ENCODE measurements at places on chromosomes 16 and 17. TPM values are rescaled to one million over a fixed set of nuclear protein-coding genes. Genes with fewer than 3 reads are reported as not detected.

- no peak for DNase-seq
These were observed 15.2 kb downstream of the CNGB1 start for GRCh38 chr16:57955572-57956188.

Gene MT1G
- total RNA-seq, result not detected

- no peak for DNase-seq
These were observed 23.6 kb downstream of the RAB11FIP4 start for GRCh38 chr17:31415004-31415454.

Gene KCNH6
- total RNA-seq, result not detected

- no peak for DNase-seq
These were observed 18.9 kb upstream of the PDK2 start for GRCh38 chr17:50076221-50076590.

Gene CDRT15L2
- total RNA-seq, result 5.5 TPM

GRCh38 chr16:89391-90302 lies 11.6 kb downstream of the MPG start:
- no peak for DNase-seq

Gene TOP3A
- 16.1 TPM for total RNA-seq

DNA sequence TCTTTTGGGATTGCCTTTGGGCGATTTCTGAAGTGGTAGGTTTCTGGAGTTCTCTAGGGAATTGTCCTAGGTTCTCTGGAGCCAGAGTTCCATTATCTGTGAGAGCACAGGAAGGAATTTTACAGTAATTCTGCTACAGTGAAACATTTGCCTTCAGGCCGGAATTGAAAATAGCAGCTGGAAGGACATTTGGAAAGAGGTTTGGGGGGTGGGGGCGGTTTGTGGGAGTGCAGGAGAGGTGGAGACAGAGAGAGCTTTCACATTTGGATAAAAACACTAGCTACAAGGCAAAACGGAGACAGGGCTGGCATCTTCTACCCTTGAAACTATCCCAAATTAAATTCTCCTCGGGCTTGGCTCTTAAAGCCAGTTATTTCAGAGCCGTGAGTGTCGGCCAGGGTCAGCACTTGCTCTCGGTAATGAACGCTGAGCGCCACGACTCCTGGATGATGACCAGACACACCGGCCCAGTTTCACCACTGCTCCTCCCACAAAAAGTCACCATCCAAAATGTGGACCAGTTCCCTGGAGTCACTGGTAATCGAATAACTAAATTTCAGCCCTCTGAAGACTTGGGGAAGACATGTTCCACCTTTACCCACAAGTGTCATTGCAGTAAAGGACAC lies 67.7 kb upstream of the TANC2 start:
- DNase-seq, result peak; percentile 7

GRCh38 chr16:69325784-69326171 lies 4.6 kb downstream of the PDF start:
- DNase-seq, result no peak

Gene SEPTIN1
- 8.9 TPM for total RNA-seq

DNA sequence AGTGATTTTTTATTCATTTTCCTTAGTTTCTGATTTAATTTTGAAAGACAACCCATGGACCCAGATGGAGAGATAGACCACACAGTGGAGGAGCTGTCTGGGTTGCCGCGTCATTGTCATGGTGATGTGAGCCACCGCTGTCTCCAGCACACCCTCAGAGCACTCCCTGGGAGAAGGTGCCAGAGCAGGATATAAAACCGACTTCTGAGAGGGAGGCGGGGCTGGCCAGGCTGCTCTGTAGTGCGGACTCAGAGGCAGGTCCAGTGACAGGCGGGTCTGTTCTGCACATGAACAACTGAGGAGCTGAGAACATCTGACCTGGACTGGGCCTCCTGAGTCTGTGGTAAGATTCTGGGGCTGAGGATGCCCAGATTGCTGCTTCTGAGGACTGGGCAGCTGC lies 216.3 kb upstream of the NLRP1 start:
- DNase-seq, result no peak

- no peak for DNase-seq
These were observed 5.2 kb upstream of the HOXB13 start for GRCh38 chr17:48733632-48734328.

Gene DBNDD1
- total RNA-seq, result 0.72 TPM

Gene EVPLL
- total RNA-seq, result 0.24 TPM

GRCh38 chr16:25291580-25291979 lies 33.9 kb upstream of the ZKSCAN2 start:
- no peak for DNase-seq

Gene TPSG1
- not detected for total RNA-seq

GRCh38 chr17:42315402-42316156 lies 27.3 kb downstream of the STAT5A start:
- no peak for DNase-seq

DNA sequence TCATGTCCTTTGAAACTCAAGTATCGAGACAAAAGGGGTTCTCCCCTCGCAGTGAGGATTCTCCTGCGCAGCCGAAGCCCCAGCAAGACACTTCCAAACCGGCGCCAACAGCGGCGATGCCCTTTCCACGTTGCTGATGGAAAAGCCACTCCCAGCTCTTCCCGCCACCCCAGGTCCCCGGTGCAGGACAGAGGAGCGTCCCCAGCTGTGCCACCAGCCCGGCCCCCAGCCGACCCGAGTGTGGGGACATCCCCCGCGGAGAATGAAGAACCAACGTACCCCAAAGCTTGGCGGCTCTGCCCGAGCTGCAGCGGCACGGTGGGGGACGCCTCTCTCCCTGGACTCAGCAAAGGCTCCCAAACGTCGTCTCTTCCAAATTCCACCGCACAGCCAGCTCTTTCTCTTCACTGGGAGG lies 573 bp downstream of the CHST6 start:
- no peak for DNase-seq

DNA sequence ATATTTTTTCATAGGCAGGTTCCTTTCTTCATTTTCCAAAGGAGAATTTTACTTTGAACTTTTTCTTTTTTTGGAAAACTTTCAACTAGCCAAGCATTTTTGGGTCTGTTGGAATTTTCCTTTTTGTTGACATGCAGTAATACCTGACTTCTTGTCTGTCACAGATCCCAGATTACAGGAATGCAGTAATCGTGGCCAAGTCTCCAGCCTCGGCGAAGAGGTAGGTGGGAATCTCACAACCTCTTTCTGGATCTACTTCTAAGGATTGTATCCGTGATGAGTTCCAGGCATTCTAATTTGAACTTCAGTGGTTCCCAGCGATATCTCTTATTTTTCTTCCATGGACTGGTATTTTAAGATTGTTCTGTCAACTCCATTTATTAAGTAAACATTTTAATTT lies 31.7 kb downstream of the PRPSAP2 start:
- no peak for DNase-seq

DNA sequence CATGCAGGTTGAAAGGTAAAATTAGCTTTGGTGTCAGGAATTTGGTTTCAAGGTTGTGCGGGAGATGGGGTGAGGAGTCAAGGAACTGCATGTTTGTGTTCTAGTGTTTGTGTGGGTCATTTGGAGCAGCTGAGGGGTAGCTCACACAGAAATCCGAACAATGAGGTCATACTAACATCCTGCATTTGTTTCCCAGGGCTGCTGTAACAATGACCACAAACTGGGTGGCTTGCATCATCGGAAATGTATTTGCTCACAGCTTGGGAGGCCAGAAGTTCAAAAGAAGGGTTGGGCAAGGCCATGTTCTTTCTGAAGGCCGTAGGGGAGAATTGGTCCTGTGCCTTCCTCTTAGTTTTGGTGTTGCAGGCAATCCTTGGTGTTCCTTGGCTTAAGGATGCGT lies 287.4 kb downstream of the HAPSTR1 start:
- DNase-seq, result peak; percentile 22

Gene TMEM106A
- 6.7 TPM for total RNA-seq

Gene KRTAP4-1
- total RNA-seq, result 1.9 TPM

DNA sequence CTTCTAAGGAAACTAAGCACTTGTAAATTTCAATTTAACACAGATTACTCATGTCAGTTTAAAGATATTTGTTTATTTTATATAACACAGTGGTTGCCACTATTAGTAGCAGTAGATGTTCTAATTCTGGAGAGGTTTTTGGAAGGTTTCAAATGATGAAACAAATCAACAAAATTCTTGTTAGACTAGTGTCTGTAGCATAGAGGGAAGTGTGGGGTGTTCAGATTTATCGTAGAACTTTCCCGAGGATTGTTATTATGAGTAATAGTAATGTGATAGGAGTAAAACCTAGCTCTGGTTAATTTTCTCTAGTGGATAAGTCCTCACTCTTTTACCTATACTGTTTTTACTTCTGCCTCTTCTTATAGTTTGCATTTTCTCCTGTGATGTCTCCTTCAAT lies 6.3 kb downstream of the GAN start:
- DNase-seq, result no peak

All from umbilical cord (tissue), 2 donors.